ENCODE measurements at places on chromosomes 12 and 14.

GRCh38 chr14:65106736-65107135 is 4.4 kb upstream of the MAX start:
- DNase-seq, result no peak

- DNase-seq, result no peak
Observed at GRCh38 chr12:123720141-123720814, 8.1 kb downstream of the ATP6V0A2 start.

GRCh38 chr12:68367116-68367515 is 35.0 kb upstream of the MDM1 start:
- DNase-seq, result no peak

- no peak for DNase-seq
Observed at GRCh38 chr12:95701722-95702418, 88.7 kb downstream of the NTN4 start.

DNA sequence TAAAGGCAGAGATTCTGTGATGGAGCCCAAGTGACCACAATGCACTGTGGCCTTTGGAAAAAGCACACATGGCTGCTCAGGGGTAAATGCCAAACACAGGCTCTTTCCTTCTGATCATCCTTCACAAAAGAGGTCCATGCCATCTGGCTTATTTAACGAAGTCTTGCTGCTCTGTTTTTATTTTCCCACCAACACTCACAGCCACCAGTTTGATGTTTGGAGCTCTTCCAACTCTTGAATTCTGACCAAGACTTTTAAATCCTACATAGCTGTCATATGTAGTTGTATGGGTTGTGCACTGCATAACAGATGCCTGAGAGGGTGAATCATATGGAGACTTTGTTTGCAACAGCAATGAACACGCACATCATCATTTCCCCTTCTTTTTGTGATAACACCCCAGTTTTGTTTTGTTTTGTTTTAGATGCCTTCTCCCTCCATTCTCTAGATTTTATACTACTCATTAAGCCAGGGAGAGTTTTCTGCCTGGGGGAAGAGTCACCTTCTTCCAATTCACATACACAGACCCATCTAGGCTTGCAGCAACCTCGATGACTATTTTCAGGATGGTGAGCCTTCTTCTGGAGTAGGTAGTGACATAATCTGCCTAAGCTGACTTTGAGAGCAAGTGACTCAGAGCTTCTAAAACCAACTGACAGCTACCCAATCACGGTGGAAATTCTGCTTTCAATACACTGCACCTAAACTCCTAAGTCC is 145.2 kb upstream of the WSCD2 start:
- DNase-seq, result no peak

GRCh38 chr14:49051328-49052060 is 534.7 kb downstream of the RPS29 start:
- DNase-seq, result no peak

DNA sequence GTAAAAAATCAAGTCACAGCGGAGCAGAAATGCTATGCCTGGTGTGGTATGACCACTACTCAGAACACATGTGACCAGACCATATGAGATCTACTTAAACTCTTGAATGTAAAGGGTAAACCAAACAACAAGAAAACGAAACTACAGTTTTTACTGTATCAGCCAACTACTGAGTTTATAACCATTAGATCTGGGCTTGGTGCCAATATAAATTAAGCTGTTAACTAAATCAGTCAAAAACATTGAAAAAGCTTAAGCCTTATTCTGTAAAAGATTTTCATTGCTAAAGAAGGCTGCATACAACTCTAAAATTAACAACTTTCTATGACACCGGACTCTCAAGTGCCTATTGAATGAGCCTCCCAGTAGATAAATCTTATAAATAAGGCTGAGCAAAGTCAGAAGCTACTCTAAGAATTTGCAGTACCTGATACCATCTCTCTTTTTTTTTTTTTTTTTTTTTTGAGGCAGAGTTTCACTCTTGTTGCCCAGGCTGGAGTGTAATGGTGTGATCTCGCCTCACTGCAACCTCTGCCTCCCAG is 35.4 kb downstream of the SPTLC2 start:
- no peak for DNase-seq

DNA sequence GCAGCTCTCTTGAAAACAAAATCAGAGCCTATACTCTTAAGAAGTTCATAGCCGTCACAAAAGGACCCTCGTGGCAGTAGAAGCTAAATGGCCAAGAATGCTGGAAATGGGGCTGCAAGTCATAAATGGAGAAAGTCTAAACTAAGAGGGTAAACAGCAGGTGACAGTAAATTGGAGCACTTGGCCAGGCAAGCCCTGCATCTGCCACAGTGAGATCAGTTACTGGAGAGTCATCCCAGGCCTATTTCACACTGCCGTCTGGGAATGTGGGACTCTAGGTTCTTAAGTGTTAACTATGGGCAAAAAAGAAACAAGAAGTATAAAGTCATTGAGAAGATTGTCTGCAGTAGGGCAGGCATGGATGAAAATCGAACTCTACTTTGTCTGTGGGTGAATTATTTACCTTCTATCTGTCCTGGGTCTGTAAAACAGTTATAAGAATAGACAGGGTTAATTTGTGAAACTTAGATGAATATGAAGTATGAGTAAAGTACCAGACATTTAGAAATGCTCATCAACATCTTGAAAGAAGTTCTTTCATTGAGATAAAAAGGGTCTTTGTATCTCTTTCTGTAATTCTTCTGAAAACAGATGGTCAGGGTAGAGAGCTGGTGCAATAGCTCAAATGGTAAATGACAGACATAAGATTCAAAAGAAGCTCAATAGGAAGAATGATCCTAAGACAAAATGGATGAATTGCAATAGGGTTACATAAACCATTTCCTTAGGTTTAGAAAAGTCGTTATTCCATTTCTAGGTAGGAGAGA is 792.5 kb downstream of the DIO2 start:
- DNase-seq, result no peak

- DNase-seq, result no peak
Observed at GRCh38 chr12:4268329-4269181, 5.0 kb upstream of the CCND2 start.

DNA sequence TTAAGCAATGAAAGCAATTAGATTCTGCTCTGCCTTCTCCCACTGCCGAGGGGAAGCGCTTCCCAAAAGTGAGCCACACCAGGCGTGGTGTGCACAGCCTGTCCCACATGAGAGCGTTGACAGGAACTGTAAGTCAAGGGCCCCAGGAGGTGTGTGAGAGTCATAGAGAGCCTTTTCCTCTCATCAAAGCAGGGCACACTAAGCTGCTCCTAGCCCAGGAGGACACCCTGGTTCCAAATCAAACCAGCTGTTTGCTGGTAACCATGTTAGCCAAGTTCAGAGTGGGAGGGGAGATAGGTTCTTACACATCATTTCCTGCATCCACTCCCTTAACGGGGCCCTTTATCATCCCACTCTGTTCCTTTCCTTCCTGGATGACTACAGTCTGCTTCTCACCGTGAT is 98.3 kb downstream of the SPTSSA start:
- no peak for DNase-seq

DNA sequence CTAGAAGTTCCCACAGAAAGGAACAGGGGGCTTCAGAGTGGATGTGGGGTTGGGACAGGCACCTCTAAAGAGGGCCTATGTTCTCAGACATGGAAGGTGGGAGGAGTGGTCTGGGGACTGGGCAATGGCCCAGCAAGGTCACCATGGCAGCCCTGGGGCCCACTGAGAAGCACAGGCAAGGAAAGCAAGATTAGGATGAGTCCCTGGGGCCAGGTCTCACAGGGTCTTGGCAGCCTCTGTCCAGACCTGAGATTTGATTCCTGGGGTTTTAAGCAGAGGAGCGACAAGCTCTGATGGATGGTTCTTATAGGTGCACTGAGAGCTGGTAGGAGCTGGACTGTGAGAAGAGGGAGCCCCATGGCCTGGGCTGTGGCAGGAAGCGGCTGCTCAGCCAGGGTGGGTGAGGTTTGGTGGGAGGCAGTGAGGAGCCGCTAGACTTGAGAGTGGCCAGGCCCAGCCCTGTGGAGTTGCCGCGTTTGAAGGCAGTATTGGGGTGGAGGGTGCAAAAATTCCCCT is 44.0 kb downstream of the DLK1 start:
- DNase-seq, result no peak

DNA sequence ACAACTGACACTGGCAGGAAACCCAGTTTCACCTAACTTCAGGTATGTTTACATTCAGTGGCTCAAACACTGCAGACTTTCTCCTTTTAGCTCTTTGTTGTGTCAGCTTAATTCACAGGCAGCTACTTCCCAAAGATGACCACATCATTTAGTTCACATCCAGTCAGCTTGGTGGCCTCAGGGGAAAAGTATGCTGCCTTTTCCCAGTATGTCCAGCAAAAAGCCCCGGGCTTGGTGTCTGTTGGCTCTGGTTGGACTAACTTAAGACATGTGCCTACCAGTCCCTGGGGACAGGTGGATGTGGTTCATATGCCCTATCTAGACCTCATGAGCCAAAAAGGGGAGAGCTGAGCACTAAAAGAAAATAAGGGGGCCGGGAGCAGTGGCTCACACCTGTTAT is 56.4 kb downstream of the GOLGA5 start:
- no peak for DNase-seq

DNA sequence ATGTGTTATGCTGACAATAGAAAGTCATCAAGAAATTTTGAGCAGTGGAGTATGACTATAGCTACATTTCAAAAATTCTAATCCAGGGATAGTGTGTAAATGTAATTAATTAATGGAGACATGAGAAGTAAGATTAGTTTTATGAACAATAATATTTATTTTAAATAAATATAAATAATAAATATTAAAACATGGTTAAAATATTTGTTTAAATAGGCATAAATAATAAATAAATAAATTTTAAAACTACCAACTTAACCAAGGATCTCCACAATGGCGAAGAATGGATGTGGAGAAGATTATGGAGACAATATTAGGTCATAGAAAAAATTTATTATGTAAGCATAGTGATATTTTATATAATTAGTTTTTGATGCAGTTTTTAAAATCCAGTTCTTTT is 588.2 kb upstream of the NOVA1 start:
- DNase-seq, result no peak

DNA sequence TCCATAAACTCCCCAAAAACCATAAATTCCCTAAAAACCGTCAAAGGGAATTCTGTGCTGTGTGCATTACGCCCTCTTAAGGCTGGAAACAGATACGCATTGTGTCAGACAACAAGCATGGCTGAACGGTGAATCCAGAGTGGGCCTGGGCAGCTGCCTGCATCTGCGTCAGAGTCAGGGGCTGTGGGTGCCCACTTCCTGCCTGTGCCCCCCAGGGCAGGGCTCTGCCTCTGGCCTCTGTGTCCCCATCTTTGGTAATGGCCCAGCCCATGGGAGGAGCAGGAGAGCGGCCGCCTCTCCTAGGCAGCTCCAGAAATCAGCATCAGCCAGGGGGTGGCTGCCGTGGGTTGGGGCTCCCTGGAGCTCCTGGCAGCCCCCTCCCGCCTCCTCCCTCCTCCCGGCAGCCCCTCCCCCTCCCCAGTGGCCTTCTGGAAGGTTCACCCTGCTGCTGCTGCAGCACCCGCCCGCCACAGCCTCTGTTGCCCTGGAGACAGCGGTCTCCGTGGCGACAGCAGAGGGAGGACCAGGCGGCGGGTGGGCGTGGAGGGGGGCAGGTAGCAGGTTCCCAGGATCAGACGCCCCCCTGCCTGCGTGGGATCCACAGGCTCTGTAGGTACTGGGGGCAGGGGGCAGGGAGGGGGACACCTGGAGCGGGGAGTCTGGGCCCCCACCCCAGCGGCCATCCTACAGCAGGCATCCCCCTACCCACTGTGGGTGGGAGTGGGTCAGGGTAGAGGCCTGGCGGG is 5.9 kb downstream of the MMP17 start:
- no peak for DNase-seq

GRCh38 chr14:69204753-69205152 is 13.5 kb downstream of the EXD2 start:
- no peak for DNase-seq

DNA sequence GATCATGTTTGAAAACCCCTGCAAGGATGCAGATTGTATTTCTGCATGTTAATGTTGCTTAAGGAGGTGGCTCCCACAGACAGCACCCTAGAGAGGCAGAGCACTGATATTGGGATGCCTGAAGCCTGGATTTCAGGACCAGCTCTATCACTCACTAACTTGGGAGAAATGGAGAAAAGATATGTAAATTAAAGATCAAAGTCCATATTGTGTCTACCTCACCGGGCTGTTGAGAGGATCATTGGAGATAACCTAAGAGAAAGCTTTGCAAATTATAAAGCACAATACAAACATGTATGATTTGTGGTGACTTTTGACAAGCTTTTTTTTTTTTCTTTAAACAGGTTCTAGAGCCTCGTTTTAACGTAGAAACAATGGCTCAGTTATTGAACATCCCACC is 7.6 kb upstream of the REP15 start:
- no peak for DNase-seq

DNA sequence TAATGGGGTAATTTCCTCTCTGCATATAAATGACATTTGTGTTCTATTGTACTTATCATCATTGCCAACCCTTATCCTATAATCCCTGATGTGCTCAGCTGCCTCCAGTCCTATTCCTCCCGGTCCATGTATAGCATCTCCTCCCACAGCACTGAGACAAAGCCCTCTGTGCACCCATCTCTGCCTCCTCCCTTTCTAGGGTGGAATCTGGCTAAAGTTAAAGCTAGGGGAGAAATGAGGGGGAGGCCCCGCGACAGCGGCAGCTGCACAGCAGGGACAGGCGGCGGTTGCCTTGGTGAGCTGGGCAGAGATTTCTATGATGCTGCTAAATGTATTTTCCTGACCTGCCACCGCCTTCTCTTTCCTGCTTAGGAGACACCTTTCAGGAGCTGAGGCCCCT is 12.8 kb upstream of the ZDHHC22 start:
- no peak for DNase-seq

DNA sequence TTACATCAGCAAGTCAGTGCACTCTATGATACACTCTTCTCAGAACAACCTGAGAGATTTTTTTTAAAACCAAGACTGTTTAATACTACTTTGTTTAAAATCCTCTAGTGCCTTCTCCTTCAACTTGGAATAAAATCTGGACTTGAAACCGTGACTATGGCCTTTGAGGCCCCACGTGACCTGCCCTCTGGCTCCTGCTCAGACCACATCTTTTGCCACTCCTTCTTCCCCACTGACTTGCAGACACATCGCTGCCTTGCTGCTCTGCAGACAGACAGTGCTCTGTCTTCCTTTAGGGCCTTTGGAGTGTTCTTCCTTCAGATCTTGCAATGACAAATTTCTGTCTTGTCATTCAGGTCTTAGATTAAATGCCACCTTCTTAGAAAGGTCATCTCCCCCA is 48.5 kb downstream of the TTC8 start:
- DNase-seq, result no peak

- DNase-seq, result no peak
Observed at GRCh38 chr14:78902010-78902623, 731.9 kb downstream of the NRXN3 start.
